Skin of body (tissue), 3 donors: ENCODE measurements at places on chromosomes 1 and 21. TPM values are rescaled to one million over a fixed set of nuclear protein-coding genes. Genes with fewer than 3 reads are reported as not detected.
A peak's percentile ranks its signal among the peaks of the same experiment; 100 is the strongest.

- no peak for DNase-seq
Measured at GRCh38 chr1:184632415-184633175, 122.1 kb downstream of the EDEM3 start.

Gene CFAP410
- total RNA-seq: 13.0 TPM

Gene KIAA1614
- 4.5 TPM for total RNA-seq

GRCh38 chr1:172089768-172090510 lies 248.6 kb downstream of the DNM3 start:
- DNase-seq: no peak

- no peak for DNase-seq
Measured at GRCh38 chr21:19321688-19322087, 918.1 kb upstream of the TMPRSS15 start.

DNA sequence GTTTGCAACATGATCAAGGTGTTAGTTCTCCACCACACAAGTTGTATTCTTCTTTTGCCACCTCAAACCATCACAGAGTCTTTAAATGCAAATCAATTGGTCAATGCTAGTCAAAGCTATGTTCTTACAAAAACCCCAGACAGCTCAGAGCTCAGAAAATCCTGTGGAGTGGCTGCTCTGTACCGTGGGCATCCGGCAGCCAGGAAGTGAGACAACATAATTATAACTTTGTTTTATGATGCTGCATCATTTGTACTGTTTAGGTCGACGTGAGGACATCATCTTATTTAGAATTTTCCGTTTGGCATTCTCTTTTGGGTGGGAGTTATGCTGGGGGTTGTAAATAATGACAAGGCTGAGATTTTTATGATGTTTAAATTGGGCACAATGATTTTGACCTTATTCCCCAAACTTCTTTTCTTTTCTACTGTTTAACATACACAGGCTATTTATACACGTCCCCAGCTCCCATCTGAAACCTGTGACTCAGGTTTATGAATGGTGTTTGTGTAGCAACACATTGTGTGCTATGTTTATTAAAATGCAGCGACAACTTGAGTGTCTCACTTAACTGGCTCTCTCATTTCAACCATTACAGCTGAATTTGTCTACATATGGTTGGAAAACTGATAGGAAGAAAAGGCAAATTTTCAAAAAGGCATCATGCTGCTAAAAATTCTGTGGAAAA lies 124.0 kb downstream of the CNIH3 start:
- no peak for DNase-seq

Gene CYP4A11
- total RNA-seq: not detected

GRCh38 chr1:228006034-228006785 lies 588 bp upstream of the WNT3A start:
- no peak for DNase-seq

DNA sequence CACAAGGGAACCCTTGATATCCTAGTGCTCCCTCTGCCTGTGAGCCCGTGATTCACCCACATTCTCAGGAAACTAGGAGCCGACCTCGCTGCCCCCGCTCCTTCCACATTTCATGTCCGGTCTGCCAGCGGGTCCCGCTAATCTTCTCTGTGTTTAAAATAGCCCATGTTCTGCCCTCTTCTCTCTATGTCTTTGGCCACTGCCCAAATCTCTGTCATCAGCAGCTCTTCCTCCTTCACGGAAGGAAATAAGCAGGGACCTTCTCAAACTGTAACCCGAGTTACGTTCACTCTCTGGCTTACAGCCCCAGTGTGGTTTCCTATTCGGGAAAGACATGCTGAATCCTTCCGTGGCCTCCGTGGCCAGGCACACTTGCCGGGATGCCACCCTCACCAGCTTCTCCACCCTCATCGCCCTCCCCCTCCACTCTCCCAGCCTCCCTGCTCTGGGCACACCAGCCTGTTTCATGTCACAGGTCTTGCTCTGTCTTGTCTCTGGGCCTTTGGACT lies 21.1 kb upstream of the UBXN10 start:
- no peak for DNase-seq

Gene SUSD4
- total RNA-seq: 12.9 TPM

DNA sequence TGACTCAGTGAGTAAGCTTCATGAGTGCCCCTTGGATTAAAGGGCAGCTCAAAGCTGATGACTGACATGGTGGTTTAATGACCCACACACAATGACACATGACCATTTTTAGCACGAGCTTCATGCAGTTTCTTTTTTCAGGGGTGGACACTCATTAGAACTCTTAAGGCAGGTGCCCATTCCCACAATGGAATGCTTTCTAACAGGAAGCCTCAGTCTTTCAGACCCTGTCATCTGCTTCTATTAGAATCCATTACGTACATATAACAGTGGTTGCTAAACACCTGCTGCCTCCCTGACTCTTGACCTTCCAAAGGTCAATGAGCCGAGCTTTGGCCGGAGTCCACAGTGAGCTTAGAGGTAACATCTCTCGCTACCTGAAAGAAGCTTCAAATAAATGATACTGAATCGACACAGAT lies 27.4 kb downstream of the AKNAD1 start:
- peak; percentile 5 for DNase-seq

GRCh38 chr1:223712850-223713474 lies 623 bp downstream of the CAPN2 start:
- DNase-seq: no peak

Gene PITHD1
- total RNA-seq: 57.6 TPM

DNA sequence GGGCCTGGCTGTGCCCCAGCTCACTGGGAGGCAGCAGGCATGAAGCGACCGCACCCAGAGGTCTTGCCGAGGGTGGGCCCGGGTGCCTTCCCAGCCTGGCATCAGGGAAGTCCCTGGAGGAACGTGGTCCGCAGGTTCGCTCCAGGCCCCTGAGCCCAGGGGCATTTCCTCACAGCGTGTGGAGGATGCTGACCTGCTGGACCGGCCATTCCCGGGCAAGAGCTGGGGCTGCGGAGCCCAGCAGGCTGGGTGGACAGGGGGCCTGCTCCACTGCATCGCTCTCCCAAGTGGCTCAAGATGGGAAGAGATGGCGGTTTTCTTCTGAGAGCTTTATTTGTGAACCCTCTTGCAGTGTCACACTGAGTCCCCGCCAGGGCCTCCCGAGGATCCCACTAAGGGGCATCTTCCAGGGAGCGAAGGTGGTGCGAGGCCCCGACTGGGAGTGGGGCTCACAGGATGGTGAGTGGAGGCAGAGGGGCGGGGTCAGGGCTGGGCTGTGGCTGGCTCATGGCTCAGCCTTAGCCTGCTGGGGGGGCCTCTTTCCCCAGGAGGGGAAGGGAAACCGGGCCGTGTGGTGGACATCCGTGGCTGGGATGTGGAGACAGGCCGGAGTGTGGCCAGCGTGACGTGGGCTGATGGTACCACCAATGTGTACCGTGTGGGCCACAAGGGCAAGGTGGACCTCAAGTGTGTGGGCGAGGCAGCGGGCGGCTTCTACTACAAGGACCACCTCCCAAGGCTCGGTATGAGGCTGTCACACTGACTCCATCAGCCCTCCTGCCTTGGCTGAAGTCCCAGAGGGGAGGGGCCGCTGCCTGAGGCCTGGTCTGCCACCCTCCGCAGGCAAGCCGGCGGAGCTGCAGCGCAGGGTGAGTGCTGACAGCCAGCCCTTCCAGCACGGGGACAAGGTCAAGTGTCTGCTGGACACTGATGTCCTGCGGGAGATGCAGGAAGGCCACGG lies 7.2 kb upstream of the MMP23B start:
- no peak for DNase-seq

Gene TESK2
- 7.4 TPM for total RNA-seq

Gene TMPRSS2
- 0.69 TPM for total RNA-seq

Gene SPRR2E
- total RNA-seq: 16.7 TPM

DNA sequence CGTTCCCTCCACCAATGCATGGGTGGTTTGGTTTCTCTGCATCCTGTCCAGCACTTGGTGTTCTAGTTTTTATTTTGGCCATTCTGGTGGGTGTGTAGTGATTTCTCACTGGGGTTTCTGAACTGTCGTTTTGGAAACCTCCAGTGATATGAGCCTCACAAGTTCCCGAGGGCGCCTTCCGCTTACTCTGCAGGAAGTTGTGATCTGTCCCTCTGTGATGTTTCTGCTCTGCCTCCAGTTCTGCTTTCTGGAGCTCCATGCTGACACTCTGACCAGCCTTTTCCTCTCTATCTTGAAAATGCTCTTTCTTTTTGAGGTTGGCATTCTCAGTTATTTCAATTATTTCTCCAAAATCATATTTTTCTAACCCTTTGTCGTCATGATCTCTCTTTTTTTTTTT lies 111.6 kb downstream of the PLD5 start:
- DNase-seq: no peak

DNA sequence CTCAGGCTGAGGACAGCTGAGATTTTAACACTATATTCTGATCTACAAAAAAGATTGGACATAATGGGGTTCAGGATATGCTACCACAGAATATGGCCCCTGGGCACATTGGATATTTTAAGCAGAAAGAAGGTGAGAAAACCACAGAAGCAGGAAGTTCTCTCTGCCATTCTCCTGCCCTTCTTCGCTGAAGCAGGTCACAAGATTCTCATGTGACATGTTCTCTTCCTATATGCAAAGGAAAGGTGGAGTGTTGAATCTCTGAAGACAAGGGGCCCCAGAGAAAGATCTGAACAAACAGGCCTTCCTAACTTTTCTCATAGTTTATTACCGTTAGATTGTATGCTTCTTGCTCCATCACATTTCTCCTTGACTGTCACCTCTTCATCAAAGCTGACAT lies 285.7 kb downstream of the S1PR1 start:
- no peak for DNase-seq
